Body of pancreas (tissue), 4 donors: ENCODE measurements at places on chromosomes 3 and 15. TPM values are rescaled to one million over a fixed set of nuclear protein-coding genes. Genes with fewer than 3 reads are reported as not detected.
A peak's percentile ranks its signal among the peaks of the same experiment; 100 is the strongest.

SLC26A6 gene
- total RNA-seq: 17.8 TPM

NUSAP1 gene
- 5.3 TPM for total RNA-seq

MEGF11 gene
- total RNA-seq: not detected

MYO1E gene
- 48.5 TPM for total RNA-seq

NRG4 gene
- total RNA-seq: 20.5 TPM

EPM2AIP1 gene
- total RNA-seq: 9.1 TPM

CCR8 gene
- not detected for total RNA-seq

RTP1 gene
- not detected for total RNA-seq

PRRT3 gene
- 3.9 TPM for total RNA-seq

SNX22 gene
- total RNA-seq: under 0.01 TPM

EXD1 gene
- total RNA-seq: not detected

TMEM212 gene
- total RNA-seq: not detected

PPM1L gene
- 13.7 TPM for total RNA-seq

DNA sequence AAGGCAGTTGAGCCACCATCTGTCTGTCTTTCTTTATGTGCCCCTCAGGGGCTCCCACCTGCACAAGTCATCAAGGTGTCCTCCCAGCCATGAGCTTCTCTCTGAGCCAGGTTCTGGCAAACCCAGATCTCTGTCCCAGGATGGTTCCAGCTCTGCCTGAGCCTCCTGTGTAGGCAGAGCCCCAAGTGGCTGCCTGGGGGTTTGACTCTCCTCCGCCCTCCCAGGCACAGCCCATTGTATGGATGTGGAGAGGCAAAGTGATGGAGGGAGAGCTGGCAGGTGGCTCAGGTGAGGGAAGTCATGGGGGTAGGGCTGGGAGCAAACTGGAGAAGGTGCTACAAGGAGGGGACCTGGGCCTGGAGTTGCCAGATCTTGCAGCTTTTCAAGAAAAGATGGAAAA lies 56.9 kb downstream of the GRIP2 start:
- DNase-seq: no peak

DNA sequence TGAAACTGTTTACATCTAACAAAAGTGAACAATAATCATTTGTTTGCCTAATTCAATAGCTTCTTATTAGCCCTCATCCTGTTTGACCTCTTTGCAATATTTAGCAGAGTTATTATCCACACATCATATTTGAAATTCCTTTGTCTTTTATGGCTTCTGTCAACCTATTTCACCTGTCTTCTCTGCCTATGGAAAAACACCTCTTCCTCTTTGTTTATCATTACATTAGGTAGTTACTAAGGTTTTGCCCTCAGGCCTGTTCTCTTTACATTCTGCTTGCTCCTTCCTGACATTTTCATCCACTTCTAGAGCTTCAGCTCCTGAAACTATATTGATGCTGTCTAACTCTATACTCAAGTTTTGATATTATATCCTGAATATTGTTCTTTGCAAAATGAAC lies 183.0 kb downstream of the SUCNR1 start:
- no peak for DNase-seq

DNA sequence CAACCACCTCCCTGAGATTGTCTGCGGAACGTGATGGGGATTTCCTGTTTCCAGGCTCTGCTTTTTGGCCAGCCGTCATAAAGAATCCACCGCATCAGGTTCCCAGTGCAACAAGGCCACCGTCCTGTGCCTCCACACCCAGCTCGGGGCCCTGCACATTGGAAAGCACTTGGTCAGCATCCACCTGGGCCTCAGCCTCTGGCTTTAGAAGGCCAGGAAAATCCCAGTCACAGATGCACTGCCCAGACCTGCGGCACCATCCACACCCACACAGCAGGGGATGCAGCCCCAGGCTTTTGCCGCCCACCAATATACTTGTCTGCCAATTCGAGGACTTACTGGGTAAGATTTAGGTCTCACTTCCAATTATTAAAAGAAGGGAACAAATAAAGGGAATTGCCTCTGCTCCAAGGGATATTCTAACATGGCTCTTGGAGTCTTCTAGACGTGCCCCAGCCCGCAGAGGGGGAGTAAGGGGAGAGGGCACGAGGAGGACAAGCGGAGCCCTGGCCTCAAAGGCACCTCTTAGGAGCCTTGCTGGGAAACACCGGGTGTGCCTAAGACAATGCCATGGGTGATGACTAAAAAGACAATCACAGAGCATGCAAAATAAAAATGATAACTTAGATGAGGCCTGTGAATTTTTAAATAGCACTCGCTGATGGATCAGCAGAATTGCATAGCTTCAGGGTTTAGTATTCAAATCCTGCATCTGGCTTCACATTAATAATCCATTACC lies 169.2 kb downstream of the FOXP1 start:
- DNase-seq: no peak

GRCh38 chr3:94311651-94312050 lies 248.8 kb downstream of the NSUN3 start:
- DNase-seq: no peak

DNA sequence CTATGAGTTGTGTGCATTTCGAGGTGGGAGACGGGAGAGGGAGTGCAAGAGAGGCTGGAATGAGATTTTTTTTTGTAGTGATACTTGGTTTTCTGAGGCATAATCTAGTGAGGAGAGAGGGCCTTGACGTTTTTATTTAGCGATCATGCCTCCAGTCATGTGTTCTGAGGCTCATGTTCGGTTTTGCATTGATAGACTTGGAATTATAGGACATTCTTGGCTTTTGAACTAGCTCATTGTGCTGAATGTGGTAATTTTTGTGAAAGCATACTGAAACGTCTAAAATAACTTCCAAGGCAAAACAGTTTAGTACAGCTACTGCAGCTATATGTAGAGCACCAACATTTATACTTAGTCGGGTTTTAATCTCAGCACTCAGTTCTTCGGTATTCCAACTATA lies 408.1 kb downstream of the CNTN4 start:
- DNase-seq: no peak

- DNase-seq: no peak
Observed at GRCh38 chr3:100297784-100298183, 36.8 kb upstream of the NIT2 start.

DNA sequence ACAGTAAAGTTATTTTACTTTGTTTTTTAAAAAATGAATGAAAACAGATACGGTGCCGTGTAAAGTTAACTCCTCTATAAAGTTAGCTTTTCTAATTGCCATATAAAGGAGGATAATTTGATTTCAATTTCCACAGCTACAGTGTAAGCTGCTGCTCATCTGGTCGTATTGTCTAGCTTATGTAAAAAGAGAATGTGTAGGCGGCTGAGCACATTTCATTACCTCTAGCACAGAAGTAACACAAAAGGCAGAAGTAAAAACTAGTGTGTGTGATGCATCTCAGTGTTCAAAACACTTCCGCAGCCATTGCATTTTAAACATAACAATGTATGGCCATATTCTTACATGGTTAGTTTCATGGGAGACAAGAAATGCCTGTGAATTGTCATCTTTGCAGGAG lies 105.0 kb upstream of the P2RY1 start:
- DNase-seq: no peak

DNA sequence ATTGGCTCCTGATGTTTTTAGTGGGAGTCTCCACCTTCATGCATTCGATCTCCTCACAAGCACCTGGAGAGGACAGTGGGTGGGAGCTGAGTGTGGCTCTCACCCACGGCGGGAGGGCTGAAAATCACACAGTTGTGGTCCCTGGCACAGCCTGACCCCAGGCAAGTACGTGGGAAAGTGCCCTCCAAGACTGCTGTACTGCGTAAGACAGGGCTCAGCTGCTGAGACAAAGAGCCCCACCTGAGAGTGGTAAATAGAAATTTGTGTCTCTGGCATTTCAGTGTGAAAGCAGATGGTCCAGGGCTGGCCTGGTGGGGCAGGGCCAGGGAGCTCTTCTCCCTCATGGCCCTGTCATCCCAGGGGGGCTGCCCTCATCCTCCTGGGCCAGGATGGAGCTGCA lies 77.4 kb upstream of the IQSEC1 start:
- DNase-seq: no peak

- DNase-seq: peak; percentile 26
Observed at GRCh38 chr3:49721896-49722781, 1.6 kb downstream of the GMPPB start.

- DNase-seq: no peak
Observed at GRCh38 chr3:148077965-148078364, 619.7 kb upstream of the AGTR1 start.

DNA sequence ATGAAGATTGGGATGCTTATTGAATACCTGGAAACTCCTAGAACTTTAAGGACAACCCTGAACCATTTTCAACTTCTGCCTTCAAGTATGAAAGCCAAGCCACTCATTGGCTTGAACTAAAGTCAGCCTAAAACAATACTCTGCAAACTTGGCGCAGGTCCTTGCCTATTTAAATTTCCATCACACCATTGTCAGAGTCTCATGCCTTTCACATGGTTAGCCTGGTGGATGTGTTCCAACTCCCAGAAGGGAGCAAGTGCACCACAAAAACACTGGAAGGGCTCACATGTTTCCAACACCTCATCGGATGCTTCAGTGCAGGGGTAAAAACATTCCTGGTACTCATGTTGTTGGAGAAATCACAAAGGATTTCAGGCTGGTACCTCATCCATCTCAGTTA lies 511.6 kb upstream of the MDFIC2 start:
- no peak for DNase-seq

GRCh38 chr15:27796405-27797320 lies 302.5 kb downstream of the OCA2 start:
- DNase-seq: no peak

DNA sequence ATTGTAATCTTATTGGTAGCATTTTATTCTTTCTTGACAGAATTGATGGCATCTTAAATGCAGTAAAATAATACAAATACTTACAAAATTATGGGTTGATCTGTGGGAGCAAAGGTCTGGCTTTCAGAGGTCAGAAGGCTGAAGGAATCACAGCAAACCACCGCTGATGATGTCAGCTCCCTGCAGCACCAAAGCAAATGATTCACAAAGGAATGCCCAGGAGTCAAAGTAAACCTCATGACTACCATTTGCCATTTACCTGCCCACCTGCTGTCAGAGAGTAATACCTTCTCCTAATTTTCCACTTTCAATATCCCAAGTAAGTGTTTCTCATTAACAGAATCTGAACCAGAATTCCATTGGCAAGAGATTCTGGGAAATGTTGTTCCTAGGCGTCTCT lies 46.1 kb downstream of the CPA3 start:
- no peak for DNase-seq

GRCh38 chr15:96595951-96596350 lies 265.5 kb downstream of the NR2F2 start:
- DNase-seq: no peak

GRCh38 chr3:31392568-31392967 lies 140.2 kb upstream of the STT3B start:
- no peak for DNase-seq

GRCh38 chr3:186818516-186818915 lies 12.2 kb upstream of the RFC4 start:
- DNase-seq: no peak

DNA sequence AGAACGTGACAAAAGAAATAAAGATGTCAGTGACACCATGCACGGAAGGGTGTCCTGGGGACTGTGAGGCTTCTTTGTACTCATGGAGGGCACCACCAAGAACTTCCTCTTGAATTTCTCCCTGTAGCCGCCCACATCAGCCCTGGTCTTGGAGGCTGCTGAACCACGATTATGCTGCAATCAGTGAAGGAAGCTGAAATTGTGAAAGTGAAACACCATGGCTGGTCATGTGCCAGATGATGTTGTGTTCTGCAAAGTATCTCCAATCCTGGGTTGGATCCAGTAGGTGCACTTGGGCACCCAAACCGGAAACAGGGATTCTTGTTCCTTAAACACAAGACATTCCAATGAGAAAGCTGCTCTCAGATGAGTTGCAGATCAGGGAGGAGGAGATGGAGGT lies 104.4 kb upstream of the GOLGA6L6 start:
- DNase-seq: peak; percentile 57

- peak; percentile 12 for DNase-seq
Observed at GRCh38 chr3:112582244-112582874, 20.5 kb downstream of the SLC35A5 start.
